ENCODE measurements at places on chromosomes 5 and 9.
A peak's percentile ranks its signal among the peaks of the same experiment; 100 is the strongest.

GRCh38 chr5:135264451-135265440 is 134.3 kb downstream of the MACROH2A1 start:
- DNase-seq, result peak; percentile 23

- DNase-seq, result no peak
Measured at GRCh38 chr5:79023348-79023747, 38.2 kb upstream of the ARSB start.

- no peak for DNase-seq
Measured at GRCh38 chr5:144318460-144318859, 147.8 kb downstream of the KCTD16 start.

DNA sequence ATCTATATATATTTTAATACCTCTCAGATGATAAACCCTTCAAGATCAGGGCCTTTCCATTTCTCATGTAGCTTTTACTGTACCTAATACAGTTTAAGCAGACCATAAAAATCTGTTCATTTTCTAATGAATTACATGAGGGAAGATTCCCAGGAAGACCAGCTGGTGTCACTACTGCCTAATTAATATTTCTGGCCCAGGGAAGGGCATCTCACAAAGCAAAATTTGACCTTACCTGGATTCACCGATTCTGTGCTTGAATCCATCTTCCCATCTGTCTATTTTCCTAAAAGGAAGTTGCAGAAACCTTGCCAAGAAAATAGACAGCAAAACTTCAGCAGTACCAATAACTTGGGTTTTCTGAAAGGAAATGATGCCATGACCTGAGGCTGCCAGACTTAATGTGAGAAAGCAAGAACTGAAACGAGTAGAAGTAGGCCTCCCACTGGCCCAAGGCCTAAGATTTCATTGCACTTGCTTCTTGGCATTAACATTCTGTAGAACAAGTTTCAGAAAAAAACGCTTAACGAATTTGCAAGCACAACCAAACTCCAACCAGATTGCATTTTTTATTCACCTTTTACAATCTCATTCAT is 83.0 kb upstream of the GLIS3 start:
- DNase-seq, result peak; percentile 49

- no peak for DNase-seq
Measured at GRCh38 chr9:123792501-123792900, 137.4 kb downstream of the DENND1A start.

Measured in endothelial cell of umbilical vein (primary cell).